RPMI8226 (cell line): ENCODE measurements at places on chromosomes 11 and 22.
A peak's percentile ranks its signal among the peaks of the same experiment; 100 is the strongest.

GRCh38 chr11:118661425-118662301, 17.8 kb downstream of the TREH start:
- DNase-seq = no peak

GRCh38 chr11:111044751-111045406, 200.6 kb upstream of the POU2AF2 start:
- no peak for DNase-seq

- DNase-seq = peak; percentile 51
Measured at GRCh38 chr22:30435674-30436126, 10.1 kb downstream of the MTFP1 start.

DNA sequence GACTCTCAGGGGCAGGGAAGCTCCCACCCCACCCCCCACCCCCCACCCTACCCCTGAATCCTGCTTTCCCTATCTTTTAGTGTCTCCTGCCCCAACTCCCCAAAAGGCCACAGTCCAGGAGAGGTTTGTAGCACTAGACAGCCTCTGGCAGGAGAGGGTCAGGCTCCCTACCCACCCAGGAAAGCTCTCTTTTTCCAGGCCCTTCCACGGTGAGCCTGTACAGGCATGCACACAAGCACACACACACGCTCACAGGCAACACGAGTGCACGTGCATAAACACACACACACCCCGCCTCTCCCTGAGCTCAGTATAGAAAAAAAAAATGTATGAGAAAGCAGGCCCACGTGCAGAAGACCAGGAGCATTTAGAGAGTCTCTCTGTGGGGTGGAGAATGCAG, 414.0 kb downstream of the MN1 start:
- DNase-seq = no peak

DNA sequence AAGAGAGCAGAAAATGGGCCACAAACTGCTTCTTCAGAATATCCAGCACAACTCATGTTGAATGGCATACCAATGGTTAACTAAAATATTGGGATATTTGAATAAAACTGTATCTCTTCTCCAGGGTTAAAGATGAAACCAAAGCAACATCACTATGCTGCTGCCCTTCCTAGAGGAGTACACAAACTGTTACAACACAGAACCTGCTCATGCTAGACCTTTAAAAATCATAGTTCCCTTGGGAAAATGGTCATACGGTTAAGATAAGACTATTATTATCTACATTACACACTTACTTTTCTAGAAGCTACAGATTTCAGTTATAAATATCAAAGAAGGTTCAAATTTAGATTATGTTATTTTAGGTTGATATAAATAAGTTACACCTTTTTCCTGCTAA, 78.6 kb upstream of the TP53AIP1 start:
- no peak for DNase-seq

GRCh38 chr22:42974223-42974622, 40.7 kb downstream of the PACSIN2 start:
- no peak for DNase-seq

DNA sequence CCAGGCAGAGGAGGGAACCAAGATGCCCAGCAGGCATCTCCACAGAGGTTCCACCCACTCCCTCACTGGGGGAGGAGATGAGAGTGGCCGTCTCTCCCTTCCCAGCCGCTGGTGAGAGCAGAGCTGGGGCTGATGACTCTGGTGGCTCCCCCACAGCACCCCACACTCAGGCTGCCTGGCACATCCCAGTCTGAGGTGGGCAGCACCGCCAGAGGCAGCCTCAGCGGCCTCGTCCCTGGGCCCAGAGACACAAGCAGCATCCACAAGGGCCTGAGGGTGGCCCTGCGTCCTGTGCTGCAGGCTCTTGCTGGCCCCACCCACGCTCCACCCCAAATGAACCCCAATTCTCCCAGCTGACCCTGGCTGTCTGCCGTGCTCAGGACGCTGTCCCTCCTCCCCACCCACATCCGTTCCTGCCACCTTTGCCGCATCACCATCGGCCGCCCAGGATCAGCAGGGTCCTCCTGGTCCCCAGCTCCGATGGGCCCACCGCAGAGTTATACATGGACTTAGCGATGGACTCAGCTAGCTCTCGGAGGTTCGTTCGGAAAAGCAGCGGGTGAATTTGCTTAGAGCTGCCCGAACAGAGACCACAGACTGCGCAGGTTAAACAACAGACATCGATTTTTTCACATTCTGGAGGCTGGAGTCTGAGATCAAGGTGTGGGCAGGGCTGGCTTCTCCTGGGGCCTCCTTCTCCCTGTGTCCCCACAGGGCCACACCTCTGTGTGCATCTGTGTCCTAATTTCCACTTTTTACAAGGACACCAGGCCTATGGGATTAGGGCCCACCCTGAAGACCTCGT, 20.2 kb upstream of the CTSD start:
- no peak for DNase-seq

GRCh38 chr11:61162092-61162941, 1.1 kb upstream of the VPS37C start:
- peak; percentile 62 for DNase-seq

DNA sequence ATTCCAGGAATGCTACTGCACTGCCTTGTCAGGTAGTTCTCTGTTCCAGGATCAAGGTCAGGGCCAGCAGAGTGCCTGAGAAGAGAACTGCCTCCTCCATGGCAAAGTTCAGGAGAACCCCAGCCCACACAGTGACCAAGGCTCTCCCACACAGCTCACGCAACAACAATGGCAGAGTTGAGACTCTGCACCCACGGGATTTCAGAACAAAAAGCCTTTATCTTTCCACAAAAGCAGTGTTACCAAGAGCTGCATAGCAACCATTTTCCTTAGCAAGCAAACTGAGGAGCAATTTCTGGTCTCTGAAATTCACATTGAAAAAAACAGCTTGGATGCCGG, 11.1 kb downstream of the PLAAT3 start:
- no peak for DNase-seq

DNA sequence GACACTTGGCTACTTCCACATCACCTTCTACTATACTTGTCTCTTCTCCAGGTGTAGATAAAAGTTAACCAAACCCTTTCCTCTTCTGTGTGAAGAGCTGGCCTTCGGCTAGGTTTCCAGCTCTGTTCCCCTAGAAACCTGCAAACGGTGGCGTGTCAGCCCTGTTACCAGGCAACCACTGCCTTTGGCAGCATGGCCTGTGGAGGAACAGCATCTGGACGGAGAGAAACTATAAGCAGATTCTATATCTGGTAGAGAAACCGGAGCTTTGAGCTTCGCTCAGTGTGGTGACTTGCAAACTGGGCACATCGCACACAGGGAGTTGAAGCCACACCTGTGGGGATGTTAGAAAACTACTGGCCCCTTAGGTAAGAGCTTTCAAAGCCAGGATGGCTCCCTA, 35.9 kb downstream of the ARAP1 start:
- peak; percentile 21 for DNase-seq

GRCh38 chr11:31690041-31690440, 121.1 kb downstream of the PAX6 start:
- DNase-seq = no peak

DNA sequence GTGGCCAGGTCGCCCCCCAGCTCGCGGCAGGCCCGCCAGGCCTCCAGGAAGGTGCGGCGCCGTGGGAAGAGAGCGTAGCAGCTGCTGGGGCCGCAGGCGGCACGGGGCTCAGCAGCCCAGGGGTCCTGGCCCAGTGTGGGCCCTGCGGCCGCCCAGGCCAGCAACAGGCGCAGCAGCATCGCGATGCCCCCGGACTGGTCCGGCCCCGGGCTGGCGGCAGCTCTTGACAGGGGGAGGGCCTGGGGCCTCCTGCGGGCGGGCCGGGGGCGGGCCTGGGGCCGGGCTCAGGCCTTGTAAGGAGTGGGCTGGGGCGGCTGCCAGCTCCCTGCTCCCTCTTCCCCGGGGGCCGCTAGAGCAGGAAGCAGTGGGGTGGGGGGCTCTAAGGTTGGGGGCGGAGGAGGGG, at the start of gene CD248:
Gene CD248, minus strand, starts transcription at position 196 of the 403 bp plus-strand sequence. Its CDS starts 17 bp downstream, at position 179.
- DNase-seq = no peak

DNA sequence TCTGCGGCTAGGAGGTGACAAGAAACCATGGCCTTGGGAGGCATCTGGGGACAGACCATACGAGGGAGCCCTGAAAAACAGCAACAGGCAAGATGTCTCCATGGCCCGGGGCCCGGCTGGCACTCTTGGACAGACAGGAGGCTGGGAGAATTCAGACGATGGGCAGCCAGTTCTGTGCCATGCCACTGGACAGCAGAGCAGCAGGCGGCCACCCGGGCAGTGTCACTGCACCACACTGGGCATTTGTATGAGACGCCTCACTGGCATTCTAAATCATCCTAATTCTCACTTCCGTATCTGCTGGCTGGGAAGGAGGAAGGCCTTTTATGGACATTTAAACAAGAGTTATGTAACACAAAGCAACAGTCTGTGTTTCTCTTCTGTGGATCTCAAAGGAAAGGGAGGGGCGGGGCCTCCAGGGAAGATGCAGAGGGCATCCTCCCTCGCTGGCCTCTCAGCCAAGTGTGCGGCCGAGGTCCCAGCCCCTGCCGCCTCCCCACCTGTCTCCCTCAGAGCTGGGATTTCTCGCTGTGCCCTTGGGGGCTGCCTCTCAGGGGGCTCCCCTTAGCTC, 350.3 kb downstream of the SHANK2 start:
- peak; percentile 41 for DNase-seq

DNA sequence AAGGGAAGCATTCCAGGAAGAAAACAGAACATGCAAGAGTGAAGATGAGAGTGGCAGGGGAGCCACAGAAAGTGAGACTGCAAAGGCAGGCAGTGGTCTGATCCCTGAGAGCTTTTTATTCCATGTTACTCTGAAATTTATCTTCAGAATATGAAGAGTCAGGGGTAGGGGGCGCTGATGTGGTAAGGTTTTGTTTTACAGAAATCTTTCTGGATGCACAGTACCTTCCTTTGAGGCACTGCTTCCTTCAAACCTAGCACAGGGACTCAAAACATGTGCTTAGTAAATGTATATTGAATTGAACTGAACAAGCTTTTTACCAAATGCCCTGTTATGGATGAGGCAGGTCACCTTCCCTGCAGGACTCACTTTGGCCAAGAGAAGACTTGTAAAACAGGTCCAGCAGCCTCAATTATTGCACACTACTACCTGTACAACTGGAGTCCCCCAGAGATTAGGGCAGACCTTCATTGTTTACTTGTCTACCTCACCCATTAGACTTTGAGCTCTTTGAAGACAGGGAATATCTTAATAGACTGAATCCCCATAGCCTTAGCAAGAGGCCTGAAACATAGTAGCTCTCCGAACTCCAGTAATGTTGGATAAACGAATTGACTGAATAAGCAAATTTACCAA, 2.2 kb downstream of the PAK1 start:
- DNase-seq = peak; percentile 36

GRCh38 chr11:30605036-30605605, 19.0 kb upstream of the MPPED2 start:
- no peak for DNase-seq

GRCh38 chr11:47308050-47308823, 38.3 kb downstream of the MADD start:
- DNase-seq = no peak

DNA sequence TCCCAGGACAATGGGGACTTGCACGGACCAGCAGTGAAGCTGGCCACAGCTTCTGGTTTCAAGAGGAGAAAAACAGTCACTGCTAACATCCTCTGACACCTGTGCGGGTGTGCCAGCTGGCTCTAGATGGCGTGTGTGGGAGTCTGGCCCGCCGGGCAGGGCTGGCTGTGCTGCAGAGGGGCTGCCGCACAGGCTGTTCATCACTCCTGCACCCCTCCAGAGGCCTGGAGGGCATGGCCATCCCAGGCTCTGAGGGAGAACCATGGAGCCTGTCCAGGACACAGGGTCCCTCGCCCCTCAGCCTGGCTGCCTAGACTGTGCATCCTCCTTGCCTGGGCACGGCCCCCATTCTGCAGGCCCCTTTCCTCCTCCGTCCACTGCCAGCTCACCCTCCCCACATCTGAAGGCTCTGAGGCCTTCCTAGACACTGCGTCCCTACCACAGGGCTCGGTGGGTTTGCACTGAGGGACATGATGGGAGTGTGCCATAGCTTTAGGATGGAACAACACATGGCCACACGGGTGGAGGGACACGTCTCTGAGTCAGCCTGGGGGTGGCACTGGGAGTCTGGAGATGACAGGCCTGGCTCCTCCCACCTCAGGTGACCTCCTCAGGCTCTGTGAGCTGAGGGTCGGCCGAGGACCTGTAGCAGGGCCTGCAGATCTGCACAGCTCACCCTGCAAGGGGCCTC, 42.1 kb upstream of the GNB1L start:
- no peak for DNase-seq

GRCh38 chr11:40130427-40130826, 1329.0 kb downstream of the LRRC4C start:
- DNase-seq = no peak

DNA sequence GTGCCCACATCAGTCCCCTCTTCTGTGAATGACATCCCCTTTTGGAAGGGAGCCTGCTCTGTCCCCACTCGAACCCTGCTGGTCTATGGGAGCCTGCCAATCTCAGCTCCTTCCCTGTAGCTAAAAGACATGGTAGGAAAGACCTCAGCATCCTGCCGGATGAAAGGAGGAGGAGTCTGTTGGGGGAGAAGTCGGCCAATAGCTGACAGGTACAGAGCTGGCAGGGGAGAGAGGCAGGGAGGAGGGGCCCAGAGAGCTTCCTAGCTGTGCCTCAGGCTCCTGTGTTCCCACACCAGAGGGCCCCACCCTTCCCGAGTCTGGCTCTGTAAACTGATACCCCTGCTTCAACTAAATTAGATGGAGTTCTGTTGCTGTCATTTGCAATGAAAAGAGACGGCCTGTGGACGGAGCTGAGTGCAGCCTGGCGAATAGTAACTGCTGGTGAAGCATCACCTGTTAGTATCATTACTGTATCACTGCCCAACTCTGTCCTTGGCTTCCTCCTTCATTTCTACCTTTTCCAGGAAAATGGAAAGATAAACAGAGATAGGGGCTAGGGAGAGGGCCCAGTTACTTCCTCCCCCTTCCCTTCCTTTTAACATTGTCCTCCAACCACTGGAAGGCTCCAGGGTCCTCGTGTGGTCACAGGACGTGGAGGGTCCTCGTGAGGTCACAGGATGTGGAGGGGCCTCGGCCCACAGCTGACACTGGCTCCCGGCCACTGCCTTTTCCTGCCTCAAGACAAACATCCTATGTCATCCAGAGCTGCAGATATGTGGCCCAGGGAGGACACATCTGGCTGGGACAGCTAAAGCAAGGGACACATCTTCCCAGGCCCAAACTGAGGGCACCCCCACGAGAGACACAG, 15.1 kb downstream of the FXYD6 start:
- no peak for DNase-seq

- peak; percentile 13 for DNase-seq
Measured at GRCh38 chr11:82899186-82899820, 927 bp downstream of the PRCP start.

DNA sequence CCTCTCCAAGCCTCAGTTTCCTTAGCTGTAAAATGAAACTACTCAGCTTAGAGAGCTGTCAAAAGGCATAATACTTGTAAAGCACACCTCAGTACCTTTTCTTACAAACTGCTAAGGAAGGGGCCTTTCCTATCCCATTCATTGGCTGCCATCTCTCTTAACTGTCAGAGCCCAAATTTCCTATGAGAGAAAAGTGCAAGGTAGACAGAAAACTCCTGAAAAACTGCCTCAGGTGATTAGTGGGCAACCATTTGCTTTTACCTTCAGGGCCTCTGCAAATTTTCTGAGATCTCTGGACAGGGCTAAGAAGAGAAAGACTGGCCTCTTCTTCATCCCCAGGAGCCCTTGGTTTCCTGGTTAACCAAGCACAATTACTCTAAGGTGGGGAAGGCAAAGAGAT, 13.8 kb downstream of the LARGE1 start:
- no peak for DNase-seq

GRCh38 chr11:19508165-19508564, 204.5 kb upstream of the NAV2 start:
- no peak for DNase-seq

- peak; percentile 76 for DNase-seq
Measured at GRCh38 chr11:67303132-67303834, at the start of gene SSH3. SSH3 (plus strand) TSS chr11:67303530; CDS start chr11:67303626, 96 bp downstream.
